ENCODE measurements at places on chromosomes 16 and 17.

GRCh38 chr16:86529160-86529559 lies 18.8 kb downstream of the FOXF1 start:
- DNase-seq = no peak

DNA sequence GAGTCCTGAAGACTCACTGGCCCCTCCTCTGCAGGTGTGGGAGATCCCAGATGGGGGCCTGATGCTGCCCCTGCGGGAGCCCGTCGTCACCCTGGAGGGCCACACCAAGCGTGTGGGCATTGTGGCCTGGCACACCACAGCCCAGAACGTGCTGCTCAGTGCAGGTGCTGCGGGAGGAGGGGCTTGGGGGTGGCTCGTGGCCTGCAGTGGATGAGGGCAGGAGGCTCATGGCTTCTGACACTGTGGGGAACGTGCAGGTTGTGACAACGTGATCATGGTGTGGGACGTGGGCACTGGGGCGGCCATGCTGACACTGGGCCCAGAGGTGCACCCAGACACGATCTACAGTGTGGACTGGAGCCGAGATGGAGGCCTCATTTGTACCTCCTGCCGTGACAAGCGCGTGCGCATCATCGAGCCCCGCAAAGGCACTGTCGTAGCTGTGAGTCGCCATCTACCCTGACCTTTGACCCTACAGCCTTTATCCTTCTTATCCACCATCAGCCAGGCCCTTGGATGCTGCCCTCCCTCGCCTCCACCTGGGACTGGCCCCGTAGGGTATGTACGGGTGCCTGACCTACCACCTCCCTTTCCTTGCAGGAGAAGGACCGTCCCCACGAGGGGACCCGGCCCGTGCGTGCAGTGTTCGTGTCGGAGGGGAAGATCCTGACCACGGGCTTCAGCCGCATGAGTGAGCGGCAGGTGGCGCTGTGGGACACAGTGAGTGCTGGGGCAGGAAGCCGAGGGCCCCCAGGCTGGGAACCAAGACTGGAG lies 3.6 kb downstream of the CORO1A start:
- DNase-seq = peak; percentile 89

DNA sequence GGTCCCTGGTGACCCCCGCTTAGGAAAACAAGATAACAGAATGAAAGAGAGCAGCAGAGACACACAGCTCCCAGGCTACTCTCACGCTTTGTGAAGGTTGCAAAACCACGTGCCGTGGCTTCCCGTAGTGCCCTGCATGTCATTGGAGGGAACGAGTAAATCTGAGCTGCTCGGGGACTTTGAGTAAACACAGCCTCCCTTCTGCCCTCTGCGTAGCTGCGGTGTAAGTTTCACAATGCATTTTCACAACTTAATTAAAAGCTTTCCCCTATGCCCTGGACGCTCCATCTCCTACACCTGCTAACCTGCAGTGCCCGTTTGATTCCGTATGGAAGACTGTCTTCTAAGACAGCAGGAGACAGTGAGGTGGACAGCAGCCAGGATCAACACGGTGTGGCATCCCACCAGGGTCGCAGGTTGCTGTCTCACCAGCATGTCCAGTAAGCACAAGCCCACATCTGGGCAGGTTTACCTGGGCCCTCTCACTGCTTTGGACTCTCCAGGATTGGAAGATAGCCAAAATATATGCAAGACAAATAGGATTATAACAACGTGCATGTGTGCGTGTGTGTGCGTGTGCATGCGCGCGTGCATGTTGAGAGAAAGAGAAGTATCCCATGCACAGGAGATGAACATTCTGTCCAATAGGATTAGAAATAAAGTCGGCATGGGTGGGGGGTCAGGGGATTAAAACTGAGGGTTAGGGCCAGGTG lies 116.4 kb upstream of the RCVRN start:
- DNase-seq = no peak

- no peak for DNase-seq
Observed at GRCh38 chr17:2931876-2932275, 131.5 kb downstream of the OR1D5 start.

DNA sequence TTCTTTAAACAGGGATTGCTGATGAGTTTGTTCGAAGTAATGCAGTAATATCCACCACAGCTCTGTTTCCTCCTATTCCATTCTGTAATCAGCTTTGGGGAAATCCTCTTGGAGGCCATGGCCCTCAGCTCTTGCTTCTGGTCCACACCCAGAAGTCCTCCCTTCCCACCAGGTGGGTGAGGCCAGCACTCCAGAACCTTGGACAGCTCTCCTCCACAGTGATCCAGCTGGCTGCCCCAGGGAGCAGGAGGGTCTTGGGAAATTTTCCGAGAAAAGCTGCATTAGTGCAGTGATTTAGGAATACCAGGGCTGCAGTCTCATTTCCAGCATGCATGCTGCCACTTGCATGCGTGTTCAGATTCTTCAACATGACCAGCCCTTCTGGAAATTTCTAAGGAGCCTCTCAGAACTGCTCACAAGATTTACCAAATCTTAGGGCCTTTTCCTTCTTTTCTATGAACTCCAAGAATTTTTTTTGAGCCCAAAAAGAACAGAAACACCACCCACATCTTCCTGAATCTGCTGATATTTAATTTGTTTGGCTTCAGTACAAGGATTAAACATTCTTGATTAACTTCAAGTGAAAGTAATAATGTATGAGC lies 4.2 kb downstream of the SMPD3 start:
- DNase-seq = no peak

DNA sequence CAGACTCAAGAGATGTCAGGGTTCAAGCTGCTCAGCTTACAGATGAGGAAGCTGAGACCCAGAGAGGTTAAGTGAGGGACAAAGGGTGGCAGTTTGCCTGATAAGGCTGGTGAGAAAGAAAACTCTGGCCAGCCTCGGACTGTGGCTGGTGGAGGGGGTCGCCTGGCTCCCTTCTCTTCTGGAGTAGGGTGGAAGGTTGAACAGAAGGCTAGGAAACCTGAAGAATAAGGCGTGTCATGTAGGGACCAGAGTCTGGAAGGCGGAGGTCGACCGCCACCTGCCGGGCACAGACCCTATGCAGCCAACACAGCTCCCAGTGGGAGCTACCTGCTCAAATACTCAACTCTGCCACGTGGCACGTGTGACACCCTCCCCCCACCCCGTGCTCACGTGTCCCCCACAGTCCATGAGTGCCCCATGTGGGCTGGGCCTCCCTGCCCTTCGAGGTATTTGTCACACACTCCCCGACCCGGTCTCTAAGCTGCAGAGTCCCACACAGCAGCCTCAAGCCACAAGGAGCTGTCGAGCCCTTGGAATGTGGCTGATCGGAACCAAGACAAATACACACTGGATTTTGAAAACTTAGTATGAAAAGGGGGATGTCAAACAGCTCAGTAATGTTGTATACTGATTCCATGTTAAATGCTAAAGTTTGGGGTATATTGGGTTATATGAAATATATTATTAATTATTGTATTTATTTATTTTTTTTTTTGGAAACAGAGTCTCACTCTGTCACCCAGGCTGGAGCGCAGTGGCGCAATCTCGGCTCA lies 11.8 kb downstream of the HID1 start:
- peak; percentile 49 for DNase-seq

GRCh38 chr16:86368261-86368660 lies 142.1 kb upstream of the FOXF1 start:
- DNase-seq = no peak

- no peak for DNase-seq
Observed at GRCh38 chr17:45883063-45883462, 11.3 kb upstream of the MAPT start.

DNA sequence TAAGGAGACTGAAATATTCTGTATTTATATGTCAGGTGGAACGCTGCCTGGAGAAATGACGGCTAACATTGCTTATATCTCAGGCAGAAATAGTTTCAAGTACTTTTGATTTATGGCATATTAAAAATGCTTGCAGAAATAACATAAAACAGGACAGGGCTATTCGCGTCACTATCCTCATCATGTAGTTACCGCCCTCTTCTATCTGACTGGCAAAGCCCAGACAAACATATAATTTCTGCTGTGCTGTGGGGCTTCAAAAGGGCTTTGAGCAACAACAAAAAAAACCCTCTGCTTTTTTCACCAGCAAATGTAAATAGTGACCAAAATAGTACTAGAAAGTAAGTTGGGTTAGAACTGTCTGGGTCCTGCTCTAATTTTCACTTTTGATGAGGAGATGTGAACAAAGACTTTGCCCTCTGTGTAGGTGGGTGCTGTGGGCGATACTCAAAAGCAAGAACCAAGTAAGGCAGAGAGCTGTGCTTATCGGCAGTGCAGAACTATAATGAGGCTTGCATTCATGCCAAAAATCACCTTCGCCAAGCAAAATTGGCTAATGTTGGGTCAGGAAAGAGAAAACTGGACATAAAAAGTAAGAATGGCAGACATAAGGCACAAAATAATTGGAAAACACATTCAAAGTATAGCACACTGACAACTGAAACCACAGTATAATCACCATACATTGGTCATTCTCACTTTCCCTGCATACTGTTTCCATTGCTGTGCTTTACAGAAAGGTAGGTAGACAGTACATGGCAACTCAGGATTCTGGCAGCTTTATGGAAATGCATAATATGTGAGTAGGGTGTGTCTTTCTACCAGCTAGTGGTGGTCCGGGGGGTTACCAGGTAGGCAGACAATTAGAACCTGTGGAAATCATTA lies 151.2 kb upstream of the AXIN2 start:
- DNase-seq = no peak

DNA sequence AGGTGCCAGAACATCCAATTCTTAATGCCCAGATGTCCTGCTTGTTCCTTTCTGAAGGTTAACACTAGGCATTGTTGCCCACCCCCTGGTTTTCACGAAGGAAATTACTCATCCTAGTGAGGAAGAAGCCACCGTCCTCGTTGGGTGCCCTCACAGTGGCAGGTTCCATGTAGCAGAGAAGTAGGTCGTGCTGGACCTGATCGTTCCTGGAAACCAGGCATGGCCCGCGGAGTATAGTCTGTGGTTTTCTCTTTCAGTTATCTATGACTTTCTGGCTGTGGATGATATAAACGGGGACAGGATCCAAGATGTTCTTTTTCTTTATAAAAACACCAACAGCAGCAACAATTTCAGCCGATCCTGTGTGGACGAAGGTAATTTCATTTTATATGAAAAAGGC lies 16.5 kb downstream of the RGS11 start:
- DNase-seq = no peak

DNA sequence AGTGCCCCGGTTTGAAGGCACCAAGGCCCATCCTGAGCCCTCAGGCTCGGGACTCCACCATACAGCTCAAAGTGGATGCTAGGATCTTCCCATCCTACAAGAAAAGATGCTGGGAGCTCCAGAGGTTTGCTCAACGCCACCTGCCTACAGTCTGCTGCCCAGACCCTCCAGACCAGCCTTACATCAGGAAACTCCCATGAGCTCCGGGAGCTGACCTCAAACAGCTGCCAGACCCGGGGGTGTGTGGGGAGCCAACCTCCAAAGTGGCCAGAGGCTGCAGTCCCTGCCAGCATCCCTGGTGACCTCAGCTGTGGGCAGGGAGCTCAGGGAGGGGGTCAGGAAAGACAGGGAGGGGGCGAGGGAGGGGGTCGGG lies 43.8 kb downstream of the C16orf82 start:
- no peak for DNase-seq

DNA sequence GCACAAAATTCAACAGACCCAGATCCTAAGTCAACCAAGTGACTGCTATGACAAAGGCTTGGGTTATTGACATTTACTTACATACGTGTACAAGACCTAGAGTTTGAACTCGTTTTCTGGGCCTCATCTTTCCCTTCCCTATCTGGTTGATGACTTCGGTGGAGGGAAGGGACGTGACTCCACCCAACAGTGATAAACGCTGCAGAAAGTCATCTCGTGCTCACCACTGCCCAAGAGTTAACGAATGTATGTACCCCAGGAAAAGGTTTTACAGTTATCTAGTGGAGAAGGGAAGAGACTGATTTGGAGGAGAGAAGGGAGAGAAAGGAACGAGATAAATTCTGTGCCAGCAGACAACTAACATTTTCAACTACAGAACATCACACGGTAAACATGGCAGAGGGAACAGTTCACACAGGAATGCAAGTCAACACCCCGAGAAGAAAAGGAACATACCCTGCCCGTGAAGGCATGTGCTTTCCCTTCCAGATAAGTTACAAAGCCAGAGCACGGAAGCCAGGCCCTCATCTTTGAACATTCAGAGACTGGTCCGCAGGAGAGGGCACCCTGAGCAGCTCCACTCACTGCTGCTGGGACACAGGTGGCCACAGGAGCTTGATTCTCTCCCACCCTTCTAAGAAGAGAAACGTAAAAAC lies 13.9 kb upstream of the CYTH1 start:
- no peak for DNase-seq

GRCh38 chr16:59733321-59733720 lies 999.2 kb upstream of the GOT2 start:
- no peak for DNase-seq

DNA sequence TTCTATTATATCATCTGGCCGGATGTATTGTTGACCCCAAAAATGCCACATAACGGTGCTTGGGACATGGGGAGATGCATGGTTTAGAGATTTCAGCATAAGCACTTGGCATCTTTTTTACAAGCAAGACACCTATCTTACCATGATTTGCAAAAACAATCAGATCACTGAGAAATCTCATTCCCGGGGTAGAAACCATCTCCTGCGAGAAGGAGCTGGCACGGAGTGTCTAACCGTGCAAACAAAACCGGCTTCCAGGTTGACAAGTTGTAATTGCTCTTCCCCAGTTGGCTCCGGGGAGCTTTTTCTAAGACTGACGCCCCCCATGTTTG lies 1.0 kb downstream of the SLC16A6 start:
- DNase-seq = no peak

GRCh38 chr17:79529661-79530081 lies 81.2 kb downstream of the RBFOX3 start:
- no peak for DNase-seq

DNA sequence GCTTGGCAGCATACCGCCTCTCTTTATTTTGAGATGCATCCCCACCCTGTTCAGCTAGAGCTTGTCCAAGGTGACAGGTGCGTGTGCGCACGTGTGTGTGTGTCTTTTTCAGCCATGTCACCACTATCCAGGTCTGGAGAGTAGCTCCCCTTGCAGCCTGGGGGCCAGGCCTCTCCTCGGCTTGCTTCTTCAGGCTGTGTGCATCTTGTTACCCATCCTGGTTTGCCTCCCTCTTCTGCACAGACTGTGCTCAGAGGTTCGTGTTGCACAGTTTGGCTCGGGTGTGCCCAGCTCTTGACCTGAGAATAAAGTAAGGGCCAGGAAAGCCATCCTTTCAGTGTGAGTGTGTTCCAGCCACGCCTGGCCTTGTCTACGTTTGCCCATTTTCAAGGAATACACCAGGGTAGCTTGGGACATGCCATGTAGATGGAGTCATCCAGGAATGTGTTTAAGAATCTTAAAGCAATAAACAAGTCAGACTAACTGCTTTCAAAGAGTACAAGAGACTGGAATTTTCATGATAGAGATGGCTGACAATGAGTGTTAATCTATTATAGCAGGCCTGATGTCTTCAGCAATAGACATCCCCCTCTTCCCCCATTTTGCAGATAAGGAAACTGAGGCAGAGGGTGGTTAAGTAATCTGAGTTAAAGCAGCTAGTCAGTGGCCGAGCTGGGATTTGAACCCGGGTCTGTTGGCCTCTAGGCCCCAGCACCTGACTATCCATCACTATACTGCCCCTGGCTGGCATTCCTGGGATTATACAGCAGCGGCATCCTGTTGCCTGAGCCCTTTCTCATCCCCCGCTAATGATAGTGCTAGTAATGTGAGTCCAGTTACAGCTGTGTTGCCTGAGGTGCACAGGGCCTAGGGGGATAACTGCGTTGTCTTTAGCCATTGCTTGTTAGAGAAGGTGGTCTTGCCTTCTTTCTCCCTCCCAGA lies 77.9 kb downstream of the KSR1 start:
- DNase-seq = no peak

GRCh38 chr16:81265658-81266451 lies 27.4 kb downstream of the BCO1 start:
- no peak for DNase-seq
